Activated CD8-positive, alpha-beta memory T cell treated with anti-CD3 and anti-CD28 coated beads, Interleukin-2, amount 10 ng/mL, durations not matched to agents 7 days and 5 days (primary cell): ENCODE measurements at places on chromosomes 13 and 19.

DNA sequence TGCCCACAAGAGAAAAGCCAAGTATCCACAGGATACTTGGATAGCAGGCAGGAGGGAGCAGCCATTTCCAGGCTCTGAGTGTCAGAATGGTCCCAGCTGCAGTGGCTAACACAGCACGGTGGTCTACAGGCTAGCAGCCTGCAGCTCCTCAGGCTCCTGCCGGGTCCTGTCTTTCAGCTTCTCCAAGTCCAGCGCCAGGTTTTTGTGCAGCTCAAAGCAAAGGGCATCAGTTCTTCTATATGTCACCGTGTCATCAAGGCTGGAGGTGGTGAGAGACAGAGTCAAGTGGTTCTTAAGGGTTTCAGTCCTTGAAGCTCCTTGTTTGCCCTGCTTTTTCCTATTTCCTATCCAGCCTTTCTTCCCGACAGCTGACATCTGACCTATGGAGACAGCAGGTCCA lies 188.6 kb downstream of the NUFIP1 start:
- DNase-seq = no peak

GRCh38 chr19:6210091-6210490 lies 69.7 kb downstream of the MLLT1 start:
- no peak for DNase-seq

GRCh38 chr13:39749528-39749927 lies 94.1 kb downstream of the COG6 start:
- no peak for DNase-seq

DNA sequence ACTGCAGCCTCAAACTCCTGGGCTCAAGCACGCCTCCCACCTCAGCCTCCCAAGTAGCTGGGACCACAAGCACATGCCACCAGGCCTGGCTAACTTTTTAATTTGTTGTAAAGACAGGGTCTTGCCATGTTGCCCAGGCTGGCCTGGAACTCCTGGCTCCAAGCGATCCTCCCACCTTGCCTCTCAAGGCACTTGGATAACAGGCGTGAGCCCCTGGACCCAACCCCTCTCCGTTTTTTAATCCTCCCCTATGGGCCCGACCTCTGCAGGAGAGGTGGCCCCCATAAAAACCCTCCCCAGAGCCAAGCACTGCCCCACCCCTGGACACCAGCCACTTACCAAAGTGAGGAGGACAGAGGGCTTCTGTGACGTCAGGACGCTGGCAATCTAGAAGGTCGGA lies 28.6 kb downstream of the PEPD start:
- DNase-seq = no peak

DNA sequence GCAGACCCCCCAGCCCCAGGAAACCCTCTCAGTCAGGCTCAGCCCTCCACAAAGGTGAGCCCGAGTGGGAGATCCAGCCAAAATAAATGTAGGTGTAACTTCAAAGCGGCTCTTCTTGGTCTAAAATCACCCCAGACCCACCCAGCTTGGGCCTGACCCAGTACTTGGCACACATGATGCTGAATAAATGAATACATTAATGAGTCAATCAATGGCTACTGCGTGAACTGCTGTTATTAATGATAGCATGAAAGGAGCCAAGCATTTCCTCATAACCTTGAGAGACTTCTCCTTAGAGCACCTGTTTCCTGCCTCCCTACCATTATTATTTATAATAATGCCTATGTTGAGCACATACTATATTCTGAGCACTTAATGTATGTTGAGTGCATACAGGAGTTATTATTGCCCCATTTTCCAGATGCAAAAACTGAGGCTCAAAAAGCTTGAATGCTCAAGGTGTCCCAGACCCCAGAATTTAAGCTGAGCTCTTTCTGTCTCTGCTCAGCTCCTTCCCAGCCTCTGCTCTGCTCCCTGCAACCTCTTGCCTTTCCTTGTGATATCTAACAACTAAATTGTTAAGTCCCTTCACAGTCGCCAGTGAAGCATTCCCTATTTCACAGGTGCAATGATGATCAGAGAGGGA lies 4.3 kb downstream of the NOTCH3 start:
- DNase-seq = no peak

GRCh38 chr13:89701913-89702312 lies 1645.6 kb upstream of the MIR17HG start:
- DNase-seq = no peak

DNA sequence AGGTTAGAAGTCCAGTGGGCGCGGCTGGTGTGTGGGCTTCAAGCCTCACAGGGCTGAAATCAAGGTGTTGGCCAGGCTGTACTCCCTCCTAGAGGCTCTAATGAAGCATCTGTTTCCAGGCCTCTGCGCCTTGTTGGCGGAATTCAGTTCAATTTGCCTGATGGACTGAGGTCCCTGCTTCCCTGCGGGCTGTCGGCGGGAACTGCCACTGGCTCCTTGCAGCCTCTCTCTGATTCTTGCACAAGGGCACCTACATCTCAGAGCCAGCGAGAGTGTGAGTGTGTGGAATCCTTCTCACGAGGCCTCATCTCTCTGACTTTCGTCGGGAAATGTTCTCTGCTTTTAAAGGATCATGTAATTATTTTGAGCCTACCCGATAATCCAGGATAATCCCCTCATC lies 128.6 kb downstream of the DLEU7 start:
- no peak for DNase-seq

- no peak for DNase-seq
Observed at GRCh38 chr19:53631949-53632407, at the start of gene DPRX. DPRX (plus strand) TSS chr19:53631999; CDS start chr19:53632107, 108 bp downstream.

- no peak for DNase-seq
Observed at GRCh38 chr13:51925865-51926527, 64.2 kb downstream of the CCDC70 start.

DNA sequence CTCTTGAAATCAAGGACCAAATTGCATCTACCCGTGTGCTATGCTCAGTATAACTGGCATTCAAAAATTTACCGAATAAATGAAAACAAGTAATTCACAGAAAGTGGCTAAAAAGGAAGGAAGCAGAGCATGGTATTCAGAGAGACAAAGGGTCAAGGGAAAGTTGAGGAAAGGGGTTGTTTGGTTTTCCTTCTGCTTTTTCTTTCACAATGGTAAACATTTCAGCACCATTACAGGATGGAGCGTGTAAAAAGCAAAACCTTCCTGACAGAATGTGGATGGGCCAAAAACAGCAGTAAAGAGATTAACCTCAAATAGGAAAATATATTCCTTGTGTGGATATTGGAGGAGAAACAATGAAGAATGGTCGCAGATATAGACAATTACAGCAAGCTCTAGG lies 14.8 kb downstream of the DIAPH3 start:
- DNase-seq = no peak

GRCh38 chr19:41144403-41144802 lies 30.2 kb downstream of the CYP2F1 start:
- peak; percentile 92 for DNase-seq

DNA sequence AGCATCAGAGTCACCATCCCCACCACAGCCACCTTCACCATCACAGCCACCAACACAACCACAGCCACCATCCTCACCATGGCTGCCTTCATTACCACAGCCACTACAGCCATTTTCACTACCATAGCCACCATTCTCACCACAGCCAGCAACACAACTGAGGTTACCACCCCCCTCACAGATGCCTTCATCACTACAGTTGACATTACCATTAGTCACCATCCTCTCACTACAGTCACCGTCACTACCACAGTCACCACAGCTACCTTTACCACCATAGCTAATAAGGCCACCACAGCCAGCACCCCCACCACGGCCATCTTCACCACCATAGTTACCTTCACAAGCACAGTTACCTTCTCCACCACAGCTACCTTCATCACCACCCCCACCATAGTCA lies 269.6 kb downstream of the DNAJC15 start:
- no peak for DNase-seq

DNA sequence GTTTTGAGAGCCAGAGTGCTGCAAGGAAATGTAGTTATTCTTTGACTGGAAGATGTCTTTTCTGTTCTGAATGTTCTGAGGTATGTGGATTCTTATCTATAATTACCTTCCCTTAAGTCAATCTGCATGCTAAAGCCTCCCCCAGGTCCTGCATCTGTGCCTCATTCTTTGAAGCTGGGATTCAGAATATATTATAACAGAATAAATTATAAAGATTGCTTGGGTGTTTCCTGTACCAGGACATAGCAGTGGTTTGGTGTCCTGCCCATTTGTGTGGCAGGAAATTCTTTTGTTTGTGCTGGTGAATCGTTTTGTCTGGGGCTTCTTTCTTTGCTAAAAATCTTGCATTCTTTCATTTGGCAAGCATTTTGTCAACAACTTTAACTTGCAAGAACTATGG lies 60.2 kb downstream of the ITGBL1 start:
- DNase-seq = no peak
